ENCODE measurements at places on chromosomes 12 and 14.

GRCh38 chr14:38860530-38860929, 242.5 kb downstream of the SEC23A start:
- DNase-seq = no peak

- no peak for DNase-seq
Observed at GRCh38 chr14:84128050-84128449, 1401.9 kb upstream of the FLRT2 start.

GRCh38 chr14:92753250-92753649, 4.8 kb upstream of the LGMN start:
- no peak for DNase-seq

DNA sequence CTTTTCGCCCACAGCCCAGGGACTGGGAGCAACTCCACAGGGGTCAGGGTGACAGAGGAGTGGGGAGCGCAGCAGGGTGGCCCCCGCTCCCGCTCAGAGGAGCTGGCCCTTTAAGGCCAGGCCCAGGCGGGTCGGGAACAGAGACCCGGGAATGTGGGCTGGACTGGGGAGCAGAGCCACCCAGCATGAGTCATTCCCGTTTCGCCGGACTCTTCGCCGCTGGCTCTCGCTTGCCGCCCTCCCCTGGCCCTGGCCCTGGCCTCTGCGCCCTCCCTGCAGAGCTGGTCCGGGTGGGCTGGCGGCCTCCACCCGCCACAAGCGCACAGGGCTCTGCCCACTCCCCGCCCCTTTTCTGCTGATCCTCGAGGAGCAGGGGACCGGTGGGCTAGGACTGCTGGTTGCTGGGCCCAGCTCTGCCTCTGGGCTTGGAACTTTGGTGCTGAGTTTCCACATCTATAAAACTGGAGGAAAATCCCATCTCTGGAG, 92.8 kb downstream of the NINJ2 start:
- no peak for DNase-seq

DNA sequence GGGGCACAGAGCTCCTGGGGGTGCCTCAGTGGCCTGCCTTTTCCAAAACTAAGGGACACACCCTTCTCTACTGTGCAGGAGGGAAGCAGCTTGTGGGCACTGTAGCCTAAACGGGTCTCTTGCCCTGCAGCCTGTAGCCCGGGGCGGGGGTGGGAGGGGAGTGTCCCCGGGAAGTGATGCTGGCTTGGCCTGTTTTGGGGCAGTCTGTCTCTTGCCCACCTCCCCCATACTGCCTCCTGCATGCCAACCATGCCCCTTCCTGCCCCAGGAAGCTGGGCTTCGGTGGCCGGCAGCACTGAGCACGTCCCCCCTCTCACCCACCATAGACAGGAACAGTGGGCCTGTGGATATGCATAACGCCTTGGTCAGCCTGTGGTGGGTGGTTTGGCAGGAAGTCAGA, 43.4 kb downstream of the PRIMA1 start:
- no peak for DNase-seq

GRCh38 chr14:56795284-56795622, 15.0 kb downstream of the OTX2 start:
- DNase-seq = no peak

DNA sequence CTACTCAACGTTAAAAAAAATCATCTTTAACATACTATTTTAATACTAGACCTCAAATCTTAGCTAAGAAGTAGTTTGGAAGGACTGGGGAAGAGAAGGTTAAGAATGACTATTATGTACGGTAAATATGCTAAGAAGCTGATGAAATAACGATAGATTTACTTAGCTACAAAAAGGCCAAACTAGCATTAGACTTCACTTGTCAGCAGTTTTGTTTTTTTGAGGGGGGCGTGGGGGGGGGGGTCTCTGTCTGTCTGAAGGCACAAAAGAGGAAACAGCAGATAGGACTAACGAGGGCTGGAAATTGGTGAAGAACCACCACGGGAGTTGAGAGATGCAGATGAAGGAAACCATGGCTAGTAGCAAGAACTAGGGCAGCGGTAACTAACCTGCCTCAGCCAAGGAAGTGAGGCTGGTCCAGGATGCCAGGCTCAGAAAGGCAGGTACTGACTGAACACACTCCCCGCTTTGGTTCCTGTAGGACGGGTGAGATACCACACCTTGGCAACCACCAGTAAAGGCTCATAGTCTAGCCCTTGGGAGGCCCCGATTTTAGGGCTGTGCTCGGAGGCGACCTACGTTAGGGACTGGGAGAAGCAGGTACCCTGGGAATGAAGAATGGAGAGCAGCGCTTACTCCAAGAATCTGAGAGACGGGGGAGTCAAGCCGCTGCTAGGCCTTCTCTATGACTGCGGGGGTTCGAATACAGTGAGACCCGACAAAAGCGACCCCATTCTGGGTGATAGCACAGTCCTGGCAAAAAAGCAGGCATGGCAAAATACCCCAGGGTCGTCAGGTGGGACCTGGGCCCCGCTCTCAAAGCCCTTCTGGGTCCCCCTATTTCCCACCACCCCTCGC, 675 bp downstream of the NEDD8 start:
- DNase-seq = no peak

- DNase-seq = no peak
Observed at GRCh38 chr14:21449899-21450216, 6.1 kb downstream of the CHD8 start.

GRCh38 chr14:96090441-96091148, 51.4 kb downstream of the C14orf132 start:
- DNase-seq = no peak

- no peak for DNase-seq
Observed at GRCh38 chr12:132026796-132027500, 77.2 kb downstream of the EP400 start.

- DNase-seq = no peak
Observed at GRCh38 chr12:93065896-93066295, 136.8 kb upstream of the EEA1 start.

DNA sequence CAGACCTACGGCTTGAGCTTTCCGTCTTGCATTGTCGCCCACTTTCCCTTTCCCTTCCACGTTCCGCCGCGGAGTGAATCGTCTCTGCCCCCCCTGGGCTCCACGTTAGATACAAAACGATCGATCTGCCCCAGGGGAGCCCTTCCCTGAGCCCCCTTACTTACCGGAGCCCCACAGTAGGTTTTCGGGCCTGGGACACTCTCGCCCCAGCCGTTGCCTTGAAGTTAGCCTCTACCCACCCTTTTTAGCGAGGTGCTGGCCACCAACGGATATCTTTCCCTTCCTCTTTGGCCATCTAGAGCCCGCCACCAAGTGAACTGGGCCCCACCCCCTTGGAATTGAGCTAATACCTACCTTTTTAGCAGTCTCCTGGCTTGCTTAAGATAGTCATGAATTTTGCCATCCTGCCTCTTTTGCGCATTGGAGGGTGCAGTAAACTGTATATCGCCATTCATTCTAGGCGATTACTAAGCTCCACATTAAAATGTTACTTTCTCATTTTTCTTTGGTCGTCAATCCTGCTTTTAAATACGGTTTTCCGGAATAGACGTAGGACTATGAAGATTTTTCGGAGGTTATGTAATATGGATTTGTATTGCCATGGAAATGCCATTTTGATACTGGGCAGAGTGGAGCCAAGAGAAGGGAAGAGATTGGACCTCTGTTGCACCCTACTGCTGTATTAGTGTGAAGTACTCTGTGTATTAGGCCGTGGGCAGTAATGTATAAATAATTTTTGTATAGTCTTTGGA, 764 bp downstream of the RBM25 start:
- DNase-seq = no peak

GRCh38 chr14:99660006-99660566, 15.2 kb downstream of the HHIPL1 start:
- DNase-seq = no peak

DNA sequence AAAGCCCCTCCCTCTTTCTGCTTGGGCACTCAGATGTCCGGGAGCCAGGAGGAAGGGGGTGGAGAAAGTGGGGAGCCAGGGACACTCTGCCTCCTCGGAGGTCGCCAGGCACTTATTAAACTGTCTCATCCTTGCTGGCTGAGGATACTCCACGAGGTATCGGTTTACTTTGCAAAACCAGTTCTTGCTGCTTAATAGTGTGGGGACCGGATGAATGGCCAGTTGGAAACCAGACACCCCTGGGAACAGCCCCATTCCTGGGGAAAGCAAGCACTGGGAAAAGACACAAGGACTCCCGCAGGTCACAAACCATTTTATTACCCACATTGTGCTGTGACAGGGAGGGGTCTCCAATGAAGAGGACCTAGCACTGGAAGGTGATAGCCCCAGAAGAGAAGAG, 34.2 kb downstream of the CCDC88C start:
- DNase-seq = no peak

DNA sequence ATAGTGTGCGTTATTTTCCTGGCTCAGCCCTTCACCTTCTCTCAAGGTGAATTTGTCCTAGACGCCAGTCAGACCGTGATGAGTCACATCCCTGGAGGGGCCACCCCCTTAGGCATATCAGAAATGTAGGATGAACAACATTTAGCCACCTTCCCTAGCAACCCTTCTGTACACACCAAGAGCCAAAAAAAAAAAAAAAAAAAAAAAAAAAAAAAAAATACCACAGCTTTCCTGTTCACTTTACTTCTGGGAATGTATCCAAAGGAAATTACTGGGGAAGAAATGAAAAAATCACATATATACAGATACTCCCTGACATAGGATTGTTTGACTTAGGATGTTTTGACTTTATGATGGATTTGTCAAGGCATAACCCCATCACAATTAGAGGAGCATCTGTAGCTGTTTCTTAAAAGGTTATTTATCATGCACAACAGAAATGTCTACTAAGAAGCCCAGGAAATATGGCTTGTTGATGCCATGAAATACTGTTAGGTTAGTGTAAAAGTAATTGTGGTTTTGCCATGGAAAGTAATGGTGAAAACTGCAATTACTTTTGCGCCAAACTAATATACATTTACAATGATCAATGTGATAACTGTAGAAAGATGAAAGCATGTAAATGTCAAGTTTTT, 68.2 kb upstream of the BDKRB2 start:
- no peak for DNase-seq

GRCh38 chr14:58167891-58168290, 15.9 kb upstream of the ARMH4 start:
- DNase-seq = no peak

GRCh38 chr12:3275171-3276041, 198.2 kb downstream of the TSPAN9 start:
- DNase-seq = no peak

DNA sequence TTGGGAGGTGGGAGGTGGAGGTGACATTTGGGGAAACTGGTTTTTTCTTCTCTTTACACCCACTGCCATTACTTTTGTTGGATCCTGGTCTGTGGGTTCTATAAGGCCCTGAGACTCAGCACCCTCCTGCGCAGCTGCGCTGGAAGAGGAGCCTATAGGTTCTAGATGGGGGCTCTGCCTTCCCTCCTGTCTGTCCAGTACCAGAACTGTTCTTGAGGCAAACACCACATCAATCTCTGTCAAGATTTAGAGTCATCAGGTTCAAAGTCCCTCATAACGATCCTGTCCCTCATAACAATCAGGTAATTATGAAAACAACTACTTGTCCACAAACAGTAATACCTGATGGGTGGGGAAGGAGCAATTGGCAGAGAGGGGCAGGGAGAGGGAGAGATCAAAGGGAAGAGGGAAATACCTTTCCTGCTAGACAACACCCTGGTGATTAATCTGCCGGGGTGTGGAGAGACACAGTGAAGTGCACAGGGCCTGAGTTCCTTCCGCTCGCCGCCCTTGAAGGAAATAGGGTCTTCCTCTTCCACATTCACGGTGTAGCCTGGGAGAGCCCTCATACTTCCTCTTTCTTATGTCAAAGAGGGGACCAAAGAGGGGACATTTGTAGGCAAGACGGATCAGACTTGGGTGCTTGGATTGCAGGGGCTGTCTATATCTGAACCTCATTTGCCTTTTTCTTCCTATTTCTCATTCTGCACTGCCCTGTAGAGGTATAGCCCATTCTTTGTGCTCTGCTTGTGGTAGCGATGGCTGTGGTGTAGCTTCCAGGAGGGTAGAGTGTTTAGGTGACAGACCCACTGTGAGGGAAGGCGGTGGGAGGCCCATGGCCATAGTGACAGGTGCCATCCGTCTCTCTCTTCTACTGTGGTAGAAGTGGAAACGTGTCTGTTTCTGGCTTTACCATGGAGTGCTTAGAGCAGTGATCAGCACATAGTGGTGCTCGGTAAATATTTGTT, 12.6 kb downstream of the GPRC5A start:
- DNase-seq = no peak

DNA sequence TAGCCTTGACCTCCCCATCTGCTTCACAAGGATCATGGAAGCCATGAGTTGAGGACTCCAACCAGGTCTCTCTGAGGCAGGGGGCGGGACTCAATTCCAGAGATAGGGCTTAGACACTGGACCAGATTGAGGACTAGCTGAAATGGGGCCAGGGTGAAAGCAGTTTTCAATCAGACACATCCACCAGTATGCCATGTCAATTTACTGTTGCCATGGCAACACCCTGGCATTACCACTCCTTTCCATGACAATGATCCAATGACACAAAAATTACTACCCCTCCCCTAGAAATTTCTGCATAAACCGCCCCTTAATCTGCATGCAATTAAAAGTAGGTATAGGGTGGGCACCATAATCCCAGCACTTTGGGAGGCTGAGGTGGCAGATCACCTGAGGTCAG, 18.6 kb upstream of the DCAF5 start:
- DNase-seq = no peak

DNA sequence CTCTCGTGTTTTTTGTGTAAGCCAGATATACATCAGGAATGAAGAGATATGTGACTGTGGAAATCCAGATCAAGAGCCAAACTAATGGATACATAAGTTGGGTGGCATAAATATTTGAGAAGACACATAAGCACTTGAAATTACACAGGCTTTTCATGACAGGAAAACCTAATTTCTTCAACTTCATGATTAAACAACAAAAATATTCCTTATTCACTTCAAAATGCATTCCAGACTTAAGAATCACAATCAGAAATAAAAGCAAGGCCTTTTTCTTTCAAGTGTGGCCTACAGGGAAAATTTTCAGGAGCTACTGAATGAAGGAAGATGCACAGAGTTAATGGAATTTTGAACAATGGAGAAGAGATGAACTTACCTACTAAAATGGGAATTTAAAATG, 515.6 kb downstream of the FOXG1 start:
- no peak for DNase-seq

DNA sequence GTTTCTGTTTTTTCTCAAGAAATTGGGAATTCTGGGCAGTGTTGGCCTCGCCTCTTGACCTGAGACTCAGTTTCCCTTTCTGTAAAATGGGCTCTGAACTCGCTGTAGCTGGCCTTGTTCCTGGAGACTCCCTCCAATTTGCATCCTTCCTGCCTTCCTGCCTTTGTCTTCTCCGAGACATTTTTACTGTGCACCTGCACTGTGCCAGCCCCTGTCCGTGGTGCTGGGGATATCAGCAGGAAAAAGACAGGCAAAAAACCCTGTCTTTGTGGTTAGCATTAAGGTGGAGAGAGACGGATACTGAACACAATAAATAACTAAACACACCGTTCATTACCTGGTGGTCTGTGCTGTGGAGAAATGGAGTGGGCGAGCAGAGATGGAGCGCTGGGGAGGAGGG, 129.8 kb downstream of the AACS start:
- DNase-seq = no peak

DNA sequence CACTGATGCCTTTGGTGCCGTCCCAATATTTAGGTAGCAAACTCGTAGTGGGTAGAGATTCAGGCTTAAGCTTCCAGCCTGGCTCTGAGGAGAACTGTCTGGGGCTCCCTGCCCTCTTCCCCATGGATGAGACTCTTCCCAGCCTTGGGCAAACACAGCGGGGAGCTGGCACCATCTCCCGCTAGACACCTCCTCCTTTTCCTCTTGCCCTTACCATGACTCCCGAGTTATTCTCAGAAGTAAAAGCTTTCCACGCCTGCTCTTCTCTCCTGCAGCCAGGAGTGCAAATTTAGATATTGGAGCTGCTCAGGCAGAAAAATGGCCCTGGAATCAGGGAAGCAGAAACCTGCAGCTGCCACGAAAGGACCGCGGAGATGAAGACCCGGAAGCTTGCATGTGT, 45.6 kb upstream of the RBM19 start:
- no peak for DNase-seq

GRCh38 chr12:53754188-53754585, 2.4 kb upstream of the CISTR start:
- DNase-seq = no peak
